ENCODE measurements at places on chromosomes 2 and 18.

GRCh38 chr2:145654746-145655145 is 1134.8 kb upstream of the ZEB2 start:
- no peak for DNase-seq

DNA sequence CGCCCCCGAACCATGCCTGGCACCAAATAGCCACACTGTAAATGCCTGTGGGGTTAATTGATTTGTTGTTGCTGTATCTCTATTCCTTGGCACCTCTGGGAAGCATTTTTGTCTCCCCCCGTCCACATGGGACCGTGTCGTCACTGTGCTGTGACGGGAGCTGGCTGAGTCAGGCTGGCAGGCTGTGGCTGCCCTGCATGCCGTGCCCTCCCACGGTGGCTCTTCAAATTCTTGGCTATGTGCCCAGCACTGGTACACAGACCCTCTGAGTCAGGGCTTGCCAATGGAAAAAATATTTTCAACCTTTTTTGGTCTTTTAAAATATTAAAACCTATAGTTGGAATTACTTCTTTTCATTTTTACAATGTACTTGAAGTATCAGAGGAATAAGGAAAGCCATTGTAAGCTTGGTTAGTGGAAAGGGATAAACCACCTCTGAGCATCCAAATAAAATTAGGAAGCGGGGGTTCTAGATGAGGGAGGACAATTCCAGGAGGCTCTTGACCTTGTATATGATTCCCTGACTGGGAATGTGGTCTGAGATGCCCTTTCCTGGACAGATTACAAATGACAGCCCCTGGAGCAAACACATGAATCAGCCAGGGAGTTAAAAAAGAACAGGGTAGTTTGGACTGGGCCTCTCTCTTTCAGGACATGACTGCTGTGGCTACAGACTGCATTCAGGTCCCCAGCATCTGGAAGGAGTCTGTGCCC is 59.4 kb downstream of the DGKD start:
- DNase-seq, result peak; percentile 41

DNA sequence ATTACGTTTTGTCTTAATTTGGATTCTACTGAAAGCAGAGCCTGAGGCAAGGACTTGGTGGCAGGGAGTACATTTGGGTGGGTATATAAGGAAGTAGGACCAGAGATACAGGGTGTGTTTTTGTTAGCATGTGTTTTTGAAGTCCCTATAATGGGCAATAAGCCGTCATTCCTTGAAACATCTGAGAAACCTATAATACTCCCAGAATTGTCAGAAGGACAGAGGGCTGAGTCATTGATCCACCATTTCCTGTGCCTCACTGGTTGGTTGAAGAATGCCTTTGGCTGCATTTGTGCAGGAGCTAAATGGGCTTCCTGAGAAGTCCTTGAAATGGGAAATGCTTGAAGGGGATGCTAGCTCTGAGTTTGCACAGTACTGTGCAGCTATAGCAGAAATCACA is 281.8 kb upstream of the ZEB2 start:
- no peak for DNase-seq

DNA sequence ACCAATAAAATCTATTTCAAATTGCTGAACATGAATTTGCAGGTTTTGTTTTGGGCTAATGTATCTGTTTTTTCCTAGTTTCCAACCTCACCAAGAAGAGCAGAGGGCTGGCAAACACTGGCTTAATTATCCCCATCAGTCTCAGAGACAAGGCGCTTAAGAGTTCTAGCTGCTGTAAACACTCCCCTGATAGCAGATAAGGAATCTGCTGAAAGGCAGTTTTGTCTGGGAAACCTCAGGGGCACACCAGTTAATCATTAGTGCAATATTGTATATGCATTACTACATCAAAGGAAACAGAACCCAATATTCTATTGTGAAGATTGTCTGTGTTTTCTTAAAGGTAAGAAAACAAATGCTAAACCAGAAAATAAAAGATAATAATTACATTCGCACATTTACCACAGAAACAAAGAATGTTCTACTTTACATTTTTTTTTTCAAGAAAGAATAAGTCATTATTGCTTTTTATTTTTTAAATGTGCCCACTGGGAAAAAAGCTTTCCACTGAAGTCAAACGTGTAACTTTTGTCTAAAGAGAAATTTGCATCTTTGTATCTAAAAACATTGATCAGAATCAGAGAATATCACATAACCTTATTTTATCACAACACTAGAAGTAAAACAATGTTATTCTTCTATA is 179.1 kb downstream of the ERBB4 start:
- no peak for DNase-seq

DNA sequence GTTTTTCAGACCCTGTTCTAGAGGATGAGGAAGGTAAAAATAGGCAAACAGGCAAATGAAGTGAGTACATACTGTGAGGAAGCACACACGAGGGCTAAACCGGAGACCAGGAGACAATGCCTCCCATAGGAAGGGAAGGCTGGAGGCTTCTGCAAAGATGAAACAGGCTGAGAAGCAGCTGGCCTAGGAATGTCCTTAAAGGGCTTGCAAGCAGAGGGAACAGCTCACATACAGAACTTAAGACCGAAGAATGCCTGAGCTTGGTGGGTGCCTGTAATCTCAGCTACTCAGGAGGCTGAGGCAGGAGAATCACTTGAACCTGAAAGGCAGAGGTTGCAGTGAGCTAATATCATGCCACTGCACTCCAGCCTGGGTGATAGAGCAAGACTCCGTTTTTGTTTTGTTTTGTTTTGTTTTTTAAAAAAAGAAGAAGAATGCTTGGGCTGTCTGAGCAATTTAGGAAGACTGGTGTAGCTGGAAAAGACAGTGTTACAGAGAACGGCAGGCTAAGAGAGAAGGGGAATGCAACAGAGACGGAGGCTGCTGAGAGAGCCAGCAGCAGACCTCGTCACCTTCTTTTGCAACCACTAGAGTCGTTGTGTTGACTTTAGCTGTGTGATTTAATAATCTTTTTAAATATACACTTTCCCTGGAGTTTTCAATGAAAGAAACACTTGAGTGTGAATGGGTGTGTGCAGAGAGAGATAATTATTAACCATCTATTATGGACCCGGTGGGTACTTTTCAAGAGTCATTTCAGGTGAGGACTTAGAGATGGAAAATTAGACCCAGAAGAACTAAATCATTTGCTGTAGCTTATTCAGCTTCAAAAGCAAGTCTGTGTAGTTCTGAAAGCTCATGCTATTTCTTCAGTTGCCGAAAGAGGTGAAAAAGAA is 232.8 kb downstream of the GALR1 start:
- DNase-seq, result no peak

- DNase-seq, result no peak
These were observed 174.6 kb downstream of the GFPT1 start for GRCh38 chr2:69212238-69213028.

GRCh38 chr2:46229134-46230063 is 67.8 kb upstream of the EPAS1 start:
- no peak for DNase-seq

DNA sequence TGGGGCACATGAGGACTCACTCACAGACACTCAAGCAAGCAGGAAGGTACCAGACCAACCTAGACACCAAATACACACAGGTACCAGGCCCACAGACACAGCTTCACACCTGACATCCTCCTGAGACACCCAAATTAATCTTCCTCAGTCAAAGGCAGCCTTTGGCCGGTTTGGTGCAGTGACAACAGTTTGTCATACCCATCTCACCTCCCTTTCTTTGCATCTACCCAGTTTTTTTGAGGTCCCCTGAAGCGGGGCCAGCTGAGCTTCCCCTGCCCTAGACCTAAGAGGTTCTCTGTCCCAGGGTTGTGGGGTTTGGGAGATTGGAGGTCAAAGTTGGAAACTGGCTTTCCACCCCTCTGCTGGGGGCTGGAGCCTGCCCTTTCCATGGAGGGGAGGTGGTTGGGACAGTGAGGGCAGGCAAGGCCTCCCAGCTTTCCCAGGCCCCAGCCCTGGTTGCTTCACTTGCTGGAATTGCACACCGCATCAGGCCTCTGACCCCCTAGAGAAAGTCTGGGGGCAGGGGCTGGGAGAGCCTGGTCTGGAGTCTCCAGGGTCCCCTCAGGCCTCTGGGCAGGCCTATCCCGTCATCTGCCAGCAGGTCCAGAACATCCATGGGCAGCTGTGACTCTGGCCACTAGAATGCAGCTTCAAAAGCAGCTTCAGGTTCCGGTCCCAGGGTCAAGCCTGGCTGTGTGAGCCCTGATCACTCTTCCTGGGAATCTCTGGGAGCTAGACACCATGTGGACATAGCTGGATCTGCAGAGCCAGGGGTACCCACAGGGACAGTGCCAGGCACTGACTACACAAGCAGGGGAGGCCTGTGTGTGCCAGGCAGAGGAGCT is 12.5 kb upstream of the TEX261 start:
- no peak for DNase-seq

- DNase-seq, result no peak
These were observed 19.5 kb upstream of the ERCC3 start for GRCh38 chr2:127313406-127313805.

- DNase-seq, result no peak
These were observed 143.9 kb downstream of the MYT1L start for GRCh38 chr2:2187196-2187595.

DNA sequence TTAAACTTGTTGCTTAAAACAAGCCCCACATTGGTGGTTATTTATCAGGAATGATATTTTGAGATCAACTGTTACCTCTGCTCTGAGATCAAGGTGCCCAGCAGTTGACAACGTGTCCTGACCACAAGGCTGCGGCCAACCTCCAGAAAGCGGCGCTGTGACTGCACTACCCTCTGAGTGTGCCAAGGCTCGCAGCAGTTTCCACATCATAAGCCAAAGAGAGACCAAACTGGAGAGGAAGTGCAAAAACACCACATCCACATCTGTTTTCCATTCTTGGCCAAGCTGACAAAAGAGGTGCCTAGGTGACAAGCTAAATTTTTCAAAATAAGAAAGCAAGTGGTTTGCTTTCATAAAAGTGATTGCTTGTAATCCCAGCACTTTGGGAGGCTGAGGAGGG is 410.8 kb upstream of the POU3F3 start:
- no peak for DNase-seq

GRCh38 chr18:79525556-79526467 is 130.1 kb downstream of the NFATC1 start:
- DNase-seq, result no peak

- no peak for DNase-seq
These were observed 10.5 kb downstream of the NAPG start for GRCh38 chr18:10536280-10536679.

GRCh38 chr18:78069784-78070664 is 820.4 kb downstream of the GALR1 start:
- no peak for DNase-seq

DNA sequence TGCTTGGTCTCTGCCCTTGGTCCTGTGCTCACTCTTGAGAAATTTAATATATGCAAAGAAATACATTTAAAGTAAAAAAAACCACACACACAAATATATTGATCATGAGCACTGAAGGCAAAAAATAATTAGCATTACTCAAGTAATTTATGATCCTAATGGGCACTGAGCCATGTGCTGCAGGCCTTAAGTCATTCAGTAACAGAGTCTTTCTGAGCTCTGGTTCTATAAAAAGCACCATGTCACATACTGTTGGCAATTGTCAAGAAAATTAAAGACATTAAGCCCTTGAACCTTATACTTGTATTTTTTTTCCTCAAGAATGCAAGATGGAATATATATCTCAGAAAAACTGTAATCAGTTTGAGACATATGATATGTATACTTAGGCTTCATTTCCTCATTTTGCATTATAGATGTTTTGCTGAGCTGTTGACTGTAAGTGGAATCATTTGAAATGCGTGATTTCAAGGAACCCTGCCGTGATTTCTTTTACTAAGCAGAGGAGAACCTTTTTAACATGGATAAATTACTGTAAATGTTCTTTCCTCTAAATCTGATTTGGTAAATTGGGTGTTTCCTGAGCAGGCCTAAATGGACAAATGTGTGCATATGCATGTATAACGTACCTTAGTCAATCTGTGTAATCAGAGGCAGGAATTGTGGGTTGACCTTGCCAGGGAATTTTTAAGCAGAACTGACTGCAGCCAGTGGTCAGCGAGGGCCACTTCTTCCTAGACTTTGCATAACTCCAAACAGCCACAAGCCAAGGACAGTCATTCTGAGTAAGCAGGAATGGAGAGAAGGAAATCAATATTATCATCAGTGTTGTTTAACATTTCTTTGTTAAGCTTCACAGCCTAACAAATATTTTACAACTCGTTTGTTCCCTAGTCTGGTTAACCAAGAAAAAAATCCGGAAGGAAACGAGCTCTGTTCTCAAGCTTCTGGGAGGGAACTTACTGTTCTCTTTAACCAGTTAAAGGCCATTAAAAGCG is 191.5 kb upstream of the ATP5MC3 start:
- DNase-seq, result no peak

GRCh38 chr2:210540900-210541289 is 15.5 kb upstream of the CPS1 start:
- no peak for DNase-seq

DNA sequence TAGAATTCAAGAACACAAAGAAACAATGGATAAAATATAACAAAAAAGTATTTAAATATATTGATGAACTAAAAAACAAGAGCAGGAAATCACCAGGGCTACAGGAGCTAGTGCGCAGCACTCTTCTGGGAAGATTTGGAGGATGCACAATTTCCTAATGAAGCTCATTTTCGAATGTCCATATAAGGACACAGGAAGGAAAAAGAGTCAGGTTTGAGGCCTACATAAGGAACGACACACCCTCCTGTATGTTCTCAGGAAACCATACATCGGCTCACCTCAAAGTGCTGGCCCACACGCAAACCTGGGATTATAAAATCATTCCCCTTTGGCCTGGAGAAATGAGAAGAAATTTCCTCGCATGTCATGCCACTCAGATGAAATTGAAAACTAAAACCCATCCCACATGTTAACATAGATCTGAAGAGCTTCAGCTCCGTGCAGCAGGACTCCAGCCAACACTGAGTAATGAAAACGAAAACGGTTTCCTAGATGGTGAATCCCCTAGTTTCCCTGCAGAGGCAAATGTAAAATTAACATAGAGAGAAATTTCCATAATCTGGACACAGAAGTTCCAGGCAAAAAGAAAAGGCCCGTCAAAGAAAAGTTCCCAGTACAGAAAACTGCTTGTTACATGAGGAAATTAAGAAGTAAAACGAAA is 825.8 kb downstream of the SOCS6 start:
- DNase-seq, result no peak

DNA sequence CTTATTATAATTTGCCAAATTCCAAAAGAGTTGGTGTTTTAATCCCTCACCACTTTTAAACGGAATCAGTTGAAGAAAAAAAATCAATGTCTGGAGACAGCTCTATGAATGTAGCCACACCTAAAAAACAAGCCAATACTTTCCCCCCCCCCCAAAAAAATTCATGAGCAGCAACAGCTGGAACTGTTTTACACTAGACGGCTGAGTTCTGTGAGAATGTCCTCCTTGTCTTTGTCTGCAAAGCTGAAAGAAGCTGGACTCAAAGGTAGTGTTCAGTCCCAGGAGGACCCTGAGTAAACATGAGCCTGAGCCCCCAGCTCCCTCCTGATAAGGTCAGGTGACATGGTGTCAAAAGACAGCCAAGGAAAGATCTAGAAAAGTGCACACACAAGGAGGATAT is 68.2 kb downstream of the ZNF521 start:
- no peak for DNase-seq

DNA sequence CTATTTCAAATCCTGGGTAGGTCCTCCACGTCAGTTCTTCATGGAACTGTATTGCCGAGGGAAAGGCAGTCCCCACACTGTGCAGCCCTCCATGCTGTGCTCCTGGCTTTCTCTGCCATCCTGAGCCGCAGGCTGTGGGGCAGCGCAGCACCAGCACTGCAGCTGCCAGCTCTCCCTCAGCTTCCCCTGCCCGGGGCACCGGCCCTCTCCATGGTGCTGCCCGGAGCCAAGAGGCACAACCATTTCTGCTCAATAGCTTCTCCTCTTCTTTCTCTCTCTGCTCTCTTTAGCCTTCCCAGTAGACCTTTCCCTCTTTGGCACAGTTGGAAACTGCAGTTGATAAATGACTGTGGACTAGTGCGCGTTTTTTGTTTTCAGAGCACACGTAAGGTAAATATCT is 12.1 kb downstream of the ANKRD23 start:
- no peak for DNase-seq

Measured in stimulated activated CD4-positive, alpha-beta T cell treated with anti-CD3 and anti-CD28 coated beads, Interleukin-12 subunit alpha, Interleukin-12 subunit beta, amount 100 ng/mL, for 4 hours (primary cell).